Stimulated activated naive CD4-positive, alpha-beta T cell (primary cell): ENCODE measurements at places on chromosomes 4 and X.

DNA sequence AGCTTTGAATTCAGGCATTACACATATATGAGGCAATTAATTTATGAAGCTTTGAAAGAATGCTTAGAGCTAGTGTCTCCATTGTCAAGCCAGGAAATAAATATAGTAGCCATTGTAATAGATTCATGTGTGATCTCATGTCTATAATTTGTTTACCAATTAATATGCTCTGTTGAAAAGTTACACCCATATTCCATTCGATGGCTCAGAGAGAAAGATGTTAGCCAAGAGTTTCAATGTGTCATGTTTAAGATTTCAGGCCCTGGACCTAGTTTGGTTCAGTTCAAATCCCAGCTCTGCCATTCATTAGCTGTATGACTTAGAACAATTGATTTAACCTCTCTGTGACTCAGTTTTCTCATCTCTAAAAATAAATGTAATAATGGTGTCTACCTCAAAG is 263.3 kb downstream of the SNCA start:
- no peak for DNase-seq

DNA sequence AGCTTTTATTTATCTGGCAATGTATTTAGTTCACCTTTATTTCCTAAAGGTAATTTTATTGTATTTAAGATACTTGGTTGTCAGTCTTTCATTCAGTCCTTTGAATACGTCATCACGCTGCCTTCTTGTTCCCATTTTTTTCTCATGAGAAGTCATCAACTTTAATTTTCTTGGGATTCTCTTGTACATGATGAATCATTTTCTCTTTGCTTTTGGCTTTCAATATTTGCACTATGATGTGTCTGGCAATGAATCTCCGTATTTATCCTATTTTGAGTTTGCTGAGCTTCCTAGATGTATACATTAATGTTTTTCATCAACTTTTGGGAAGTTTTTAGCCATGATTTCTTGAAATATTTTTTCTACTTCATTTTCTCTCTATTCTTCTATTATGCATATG is 28.4 kb downstream of the CLDN2 start:
- no peak for DNase-seq

DNA sequence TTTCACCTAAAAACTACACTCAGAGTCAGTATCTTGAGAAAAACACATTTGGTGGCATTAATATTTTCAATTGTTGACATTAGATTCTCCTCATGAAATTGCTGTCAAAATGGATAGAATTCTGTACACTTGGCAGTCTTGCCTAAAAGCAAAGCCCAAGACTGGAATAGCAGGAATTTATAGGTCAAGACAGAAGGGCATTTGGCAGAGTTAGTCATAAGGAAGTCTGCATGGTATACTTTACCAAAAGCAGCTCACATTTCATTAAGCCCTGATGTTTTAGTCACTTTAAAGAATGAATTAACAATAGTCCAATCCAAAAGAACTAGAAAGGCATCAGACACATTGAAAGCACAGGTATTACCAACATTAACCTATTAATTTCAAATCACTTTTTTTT is 7.1 kb downstream of the CCDC160 start:
- no peak for DNase-seq

- no peak for DNase-seq
Observed at GRCh38 chr4:137495578-137495977, 36.7 kb downstream of the PCDH18 start.
